ENCODE measurements at places on chromosomes 13 and 19.

GRCh38 chr19:6739390-6739882, at the start of gene TRIP10:
Gene TRIP10 (plus strand): TSS chr19:6739680. CDS start chr19:6739762, 82 bp downstream.
- peak; percentile 90 for DNase-seq

GRCh38 chr19:10126213-10126639, 6.5 kb upstream of the EIF3G start:
- no peak for DNase-seq

GRCh38 chr19:281992-282391, 9.2 kb downstream of the PLPP2 start:
- no peak for DNase-seq

GRCh38 chr19:340620-341385, 3.8 kb downstream of the MIER2 start:
- DNase-seq, result no peak

DNA sequence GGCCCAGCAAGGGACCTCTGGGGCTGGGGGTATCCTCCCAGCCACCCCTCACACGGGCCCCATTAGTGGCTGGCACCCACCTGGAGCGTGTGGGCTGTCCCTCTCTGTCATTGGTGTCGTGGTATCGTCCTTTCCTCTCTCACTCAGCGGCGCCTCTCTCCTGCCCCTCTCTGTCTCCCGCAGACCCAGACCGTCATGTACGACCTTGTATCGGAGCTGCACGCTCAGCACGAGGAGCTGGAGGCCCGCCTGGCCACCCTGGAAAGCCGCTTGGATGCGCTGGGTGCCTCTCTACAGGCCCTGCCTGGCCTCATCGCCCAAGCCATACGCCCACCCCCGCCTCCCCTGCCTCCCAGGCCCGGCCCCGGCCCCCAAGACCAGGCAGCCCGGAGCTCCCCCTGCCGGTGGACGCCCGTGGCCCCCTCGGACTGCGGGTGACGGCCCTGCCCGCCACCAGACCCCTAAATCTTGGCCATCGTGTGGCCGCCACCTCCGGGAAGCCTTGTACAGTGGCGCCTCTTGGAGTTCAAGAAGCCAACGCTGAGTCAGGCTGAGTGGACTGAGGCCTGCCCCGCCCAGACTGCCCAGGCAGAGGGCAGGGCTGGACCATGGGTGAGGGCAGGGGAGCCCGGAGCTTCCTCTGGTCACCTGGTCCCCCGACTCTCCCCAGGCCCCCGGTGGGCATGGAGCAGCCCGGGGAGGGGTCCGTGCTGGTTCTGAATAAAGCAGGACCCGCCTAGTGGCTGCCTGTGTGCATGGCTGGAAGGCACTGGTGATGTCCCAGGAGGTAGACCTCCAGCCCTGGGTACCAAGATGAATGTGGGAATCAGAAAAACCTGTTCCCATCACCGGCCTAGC, 9.8 kb upstream of the ARRDC2 start:
- no peak for DNase-seq

- no peak for DNase-seq
Measured at GRCh38 chr19:40797166-40797962, 1.6 kb upstream of the EGLN2 start.

- DNase-seq, result no peak
Measured at GRCh38 chr13:81211713-81212112, 870.8 kb upstream of the SPRY2 start.

DNA sequence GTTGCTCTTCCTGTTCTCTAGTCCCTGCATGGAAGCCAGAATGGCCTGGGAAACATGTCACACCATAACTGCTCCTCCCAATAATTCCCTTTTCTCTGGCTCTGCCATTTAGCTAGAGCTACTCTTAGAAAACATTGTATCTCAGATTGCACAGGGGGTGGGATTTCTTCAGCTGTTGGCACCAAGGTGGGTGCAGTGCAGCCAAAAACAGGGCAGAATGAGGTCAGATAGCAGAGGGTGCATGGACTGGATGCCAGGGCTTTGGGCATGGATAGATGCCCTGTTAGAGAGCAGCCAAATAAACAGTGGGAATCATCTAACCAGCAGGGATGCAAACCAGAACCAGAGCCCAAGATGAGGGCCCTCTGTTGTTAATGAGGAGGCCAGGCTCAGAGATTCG, 4.9 kb upstream of the AMER2 start:
- no peak for DNase-seq

DNA sequence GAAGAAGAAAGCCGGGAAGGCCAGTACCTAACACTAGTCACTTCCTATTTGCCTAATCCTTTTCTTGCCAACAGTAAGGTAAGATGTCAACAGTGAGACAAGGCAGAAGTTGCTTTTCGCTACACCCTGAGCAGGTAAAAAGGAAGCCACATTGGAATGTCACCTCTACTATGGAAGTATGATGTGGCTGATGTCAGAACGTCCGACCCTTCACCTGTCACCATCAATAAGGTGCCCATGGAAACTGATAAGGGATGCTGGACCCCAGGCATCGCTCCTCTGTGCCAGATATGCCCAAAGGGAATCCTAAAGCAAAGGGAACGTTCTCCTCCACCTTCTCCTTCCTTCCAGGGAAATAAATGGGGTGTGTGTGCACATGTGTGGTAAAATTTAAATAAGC, 34.3 kb downstream of the COL4A1 start:
- DNase-seq, result no peak

GRCh38 chr19:9075064-9075949, 11.6 kb upstream of the OR1M1 start:
- no peak for DNase-seq

DNA sequence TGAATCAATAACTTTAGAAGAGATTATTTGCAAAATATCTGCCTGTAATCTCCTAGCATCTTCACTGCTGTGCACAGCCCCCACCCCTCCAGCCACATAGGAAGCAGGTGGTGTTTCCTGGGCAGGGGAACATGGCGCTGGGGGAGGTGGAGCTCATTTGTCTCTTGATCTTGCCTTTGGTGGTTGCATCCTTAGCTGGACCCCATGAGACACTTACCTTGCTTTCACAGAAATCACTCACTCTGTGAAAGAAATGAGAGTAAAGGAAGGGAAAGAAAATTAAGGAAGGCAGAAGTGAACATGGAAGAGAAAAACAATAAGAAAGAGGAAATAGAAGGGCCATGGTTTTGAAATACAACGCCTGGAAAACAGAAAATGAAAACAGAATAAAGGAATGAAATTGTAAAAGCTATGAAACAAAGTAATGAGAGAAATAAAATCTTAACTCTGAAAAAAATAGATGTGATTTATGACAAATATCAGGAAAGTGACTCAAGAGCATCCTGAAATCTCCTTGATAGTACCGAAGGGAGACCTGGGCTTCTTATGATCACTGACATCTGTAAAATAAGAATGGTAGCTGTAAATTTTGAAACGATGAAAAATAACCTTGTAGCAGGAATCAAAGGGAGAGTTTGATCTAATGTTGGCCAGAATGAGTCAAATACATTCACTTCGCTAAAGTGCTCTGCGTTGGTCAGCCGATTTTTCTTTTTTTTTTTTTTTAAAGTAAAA, 17.2 kb upstream of the RNASEH2B start:
- DNase-seq, result peak; percentile 54

DNA sequence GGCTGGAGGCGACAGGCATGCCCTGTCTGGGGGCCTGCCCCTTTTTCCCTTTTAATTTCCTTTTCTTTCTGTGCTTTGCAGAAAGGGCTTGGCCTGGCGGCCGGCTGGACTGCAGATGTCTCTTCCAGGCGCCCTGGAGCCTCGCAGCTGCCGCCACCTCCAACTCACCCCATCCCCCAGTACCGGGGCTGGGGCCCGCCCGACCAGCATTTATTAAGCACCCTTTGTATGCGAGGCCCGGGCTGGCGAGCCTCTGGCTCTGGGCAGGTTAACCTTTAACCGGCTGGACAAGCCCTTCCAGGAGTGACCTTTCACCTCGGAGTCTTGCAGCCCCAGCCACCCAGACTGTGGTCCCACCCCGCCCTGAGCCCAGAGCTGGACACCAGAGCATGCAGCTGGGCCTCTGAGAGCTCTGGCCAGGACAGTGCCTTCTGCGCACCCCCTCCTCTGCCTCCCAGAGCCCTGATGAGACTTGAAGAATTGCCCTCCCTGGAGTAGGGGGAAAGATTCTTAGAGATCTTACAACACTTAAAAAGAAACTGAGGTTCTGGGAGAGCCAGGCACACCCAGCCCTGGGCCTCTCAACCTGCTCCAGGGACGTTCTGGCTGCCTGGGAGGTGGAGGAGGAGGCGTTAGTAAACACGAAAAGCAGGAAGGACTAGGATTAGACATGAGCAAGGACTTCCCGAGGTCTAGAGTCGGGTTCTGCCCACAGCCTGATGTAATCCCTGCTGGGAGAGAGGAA, 1.1 kb upstream of the NR2F6 start:
- no peak for DNase-seq

- DNase-seq, result no peak
Measured at GRCh38 chr13:77919246-77919920, 752 bp upstream of the EDNRB start.

DNA sequence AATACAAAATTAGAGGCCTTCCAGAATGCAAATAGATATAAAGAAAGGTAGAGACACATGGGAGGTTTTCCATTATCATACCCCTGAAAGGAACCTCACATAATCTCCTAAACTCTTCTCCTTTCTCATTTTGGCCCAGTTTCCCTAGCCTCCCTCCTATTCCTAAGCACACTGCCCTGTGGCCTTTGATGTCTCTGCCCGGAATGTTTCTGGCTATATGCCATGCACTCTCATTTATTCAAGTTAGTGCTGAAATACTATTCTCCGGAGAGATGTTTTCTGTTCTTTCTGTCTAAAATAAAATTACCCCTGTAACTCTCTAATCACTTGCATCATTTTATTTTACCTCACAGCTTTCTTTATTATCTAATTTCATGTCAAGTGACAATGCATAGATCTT, 1287.7 kb downstream of the SLITRK5 start:
- no peak for DNase-seq

- no peak for DNase-seq
Measured at GRCh38 chr19:33355535-33355934, 18.0 kb upstream of the CEBPG start.

DNA sequence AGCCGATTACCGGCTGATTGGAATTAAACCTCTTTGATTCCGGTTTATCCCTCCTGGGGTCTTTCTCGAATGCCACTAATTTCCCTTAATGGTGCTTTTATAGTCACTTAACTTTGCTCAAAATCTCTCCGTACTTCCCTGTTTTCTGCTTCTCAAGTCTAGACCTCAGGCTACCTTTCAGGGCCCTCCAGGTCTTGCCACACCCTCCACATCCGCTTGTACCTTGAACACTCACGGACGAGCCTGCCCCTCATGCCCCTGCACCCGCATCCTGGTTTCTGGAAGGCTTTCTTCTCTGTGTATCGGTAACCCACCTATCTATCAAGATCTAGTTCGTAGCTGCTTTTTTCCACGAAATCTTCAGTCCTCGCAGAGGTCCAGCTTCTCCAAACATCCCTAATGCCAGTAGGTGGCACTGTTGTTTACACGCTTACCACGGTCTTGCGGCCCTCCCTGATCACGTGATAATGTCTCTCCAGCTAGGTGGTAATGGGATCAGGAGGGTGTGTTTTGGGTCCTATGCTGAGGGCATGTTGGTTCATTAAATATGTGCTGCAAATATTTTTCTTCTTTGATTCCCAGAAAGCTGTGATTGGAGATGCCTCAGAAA, 13.8 kb downstream of the ATP12A start:
- peak; percentile 55 for DNase-seq

- DNase-seq, result no peak
Measured at GRCh38 chr13:25717666-25718197, 334.1 kb downstream of the SHISA2 start.

DNA sequence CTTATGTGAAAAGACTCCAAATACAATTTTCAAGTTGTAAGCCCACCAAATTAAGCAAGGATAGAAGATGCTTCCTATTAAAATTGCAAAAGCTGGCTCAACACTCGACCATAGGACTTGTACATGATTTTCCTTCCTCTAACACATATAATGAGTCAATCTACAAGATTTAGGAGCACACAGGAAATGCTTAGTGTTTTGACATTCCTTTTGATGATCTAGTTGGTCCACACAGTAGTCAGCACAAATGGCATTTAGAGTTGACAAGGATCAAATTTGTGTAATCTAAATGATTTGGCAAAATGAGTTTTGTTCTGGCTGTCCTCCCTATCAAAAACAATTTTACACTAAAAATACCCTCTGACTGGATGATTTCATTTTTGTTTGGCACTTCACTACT, 340.2 kb downstream of the DIAPH3 start:
- no peak for DNase-seq

DNA sequence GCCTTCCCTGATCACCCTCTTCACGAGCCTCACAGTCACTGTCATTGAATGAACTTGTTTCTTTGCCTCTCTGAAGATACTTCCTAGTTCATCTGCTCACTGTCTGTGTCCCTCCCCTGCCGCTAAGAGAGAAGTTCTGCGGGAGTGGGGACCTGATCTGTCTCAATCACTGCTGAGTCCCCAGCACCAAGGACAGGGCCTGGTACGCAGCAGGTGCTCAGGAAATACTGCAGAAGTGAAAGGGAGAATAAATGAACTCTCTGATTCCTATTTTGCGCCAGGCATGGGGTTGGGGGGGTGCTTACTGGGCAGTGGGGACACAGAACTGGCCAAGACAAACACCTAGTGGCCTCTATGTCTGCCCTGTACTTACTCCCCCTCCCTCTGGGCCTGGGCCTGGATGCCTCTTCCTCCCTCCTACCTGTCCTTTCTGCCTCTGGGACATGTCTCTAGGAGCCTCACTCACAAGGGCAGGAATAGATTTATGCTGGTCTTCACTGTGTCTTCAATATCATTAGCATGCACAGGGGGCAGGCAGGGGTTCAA, 17.5 kb downstream of the FCGBP start:
- DNase-seq, result no peak

DNA sequence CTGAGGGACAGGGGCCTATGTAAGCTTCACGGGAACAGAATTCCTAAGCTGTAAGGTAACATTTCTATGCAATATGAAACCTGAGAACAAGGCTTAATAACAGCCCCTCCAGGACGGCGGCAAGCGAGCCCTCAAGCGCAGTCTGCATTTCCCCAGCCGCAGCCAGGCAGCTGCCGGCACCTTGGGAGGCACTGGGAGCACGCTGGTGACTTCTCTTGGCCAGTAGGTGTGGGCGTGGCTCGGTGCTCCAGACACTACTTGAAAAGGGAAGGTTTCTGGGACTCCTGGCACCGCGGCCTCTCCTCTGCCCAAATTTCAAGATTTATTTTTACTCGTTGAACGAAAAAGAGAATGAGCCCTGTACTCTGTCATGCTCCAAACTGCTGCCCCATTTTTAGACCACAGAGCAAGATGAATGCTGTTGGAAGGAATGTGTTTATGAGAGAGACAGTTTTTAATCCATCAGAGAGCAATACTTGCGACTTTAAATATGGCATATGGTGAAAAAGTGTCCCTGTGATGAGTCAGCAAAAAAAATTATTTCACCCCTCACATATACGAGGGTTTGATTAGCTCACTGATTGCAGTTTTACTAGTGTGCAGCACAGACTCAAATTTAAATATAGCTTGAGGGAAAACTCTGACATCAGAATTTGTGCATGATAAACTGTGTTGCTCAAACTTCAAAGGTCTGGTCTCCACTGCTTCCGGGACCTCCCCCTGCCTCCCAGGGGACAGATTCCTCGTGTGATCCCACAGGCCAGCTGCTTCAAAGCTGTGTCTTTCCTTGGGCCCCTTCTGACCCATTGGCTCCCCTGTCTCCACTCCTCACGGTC, 81.2 kb downstream of the COL4A2 start:
- no peak for DNase-seq

DNA sequence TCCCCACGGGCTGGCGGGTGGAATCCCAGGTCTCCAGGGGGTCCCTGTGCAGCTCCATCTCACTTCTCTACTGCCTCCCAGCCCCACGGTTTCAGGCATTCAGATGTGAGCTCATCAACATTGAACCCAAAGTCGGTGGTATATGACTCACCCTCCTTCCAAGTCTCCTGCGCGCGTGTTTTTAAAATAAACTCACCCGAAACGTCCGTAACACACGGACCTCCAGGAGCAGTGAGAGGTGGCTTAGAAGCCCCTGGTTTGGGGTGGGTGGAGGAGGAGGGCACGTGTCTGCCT, 14.0 kb upstream of the CRTC1 start:
- DNase-seq, result no peak

All from CD4-positive, alpha-beta T cell treated with Interleukin-10 for 1 hour (primary cell).